ENCODE measurements at places on chromosomes 4 and X. TPM values are rescaled to one million over a fixed set of nuclear protein-coding genes. Genes with fewer than 3 reads are reported as not detected.

The ADGRL3 gene
- 0.73 TPM for total RNA-seq

The OTC gene
- not detected for total RNA-seq

The UCP1 gene
- not detected for total RNA-seq

The RAB9A gene
- 17.1 TPM for total RNA-seq

The PSAPL1 gene
- not detected for total RNA-seq

The CCNB3 gene
- 1.9 TPM for total RNA-seq

The HELT gene
- not detected for total RNA-seq

The NAA11 gene
- total RNA-seq = not detected

The CCDC110 gene
- total RNA-seq = not detected

The COL4A5 gene
- 7.2 TPM for total RNA-seq

The TRIM60 gene
- total RNA-seq = not detected

The OPRPN gene
- total RNA-seq = not detected

The F8A2 gene
- total RNA-seq = not detected

All from HT1080 (cell line).